BJ (cell line): ENCODE measurements at places on chromosomes 1 and 21.

- no peak for DNase-seq
Observed at GRCh38 chr21:20445971-20446370, 552.2 kb upstream of the NCAM2 start.

GRCh38 chr1:55214934-55215193 is 300 bp downstream of the USP24 start:
- DNase-seq, result no peak

- peak; percentile 94 for DNase-seq
Observed at GRCh38 chr1:58584082-58584895, 7.2 kb upstream of the TACSTD2 start.

DNA sequence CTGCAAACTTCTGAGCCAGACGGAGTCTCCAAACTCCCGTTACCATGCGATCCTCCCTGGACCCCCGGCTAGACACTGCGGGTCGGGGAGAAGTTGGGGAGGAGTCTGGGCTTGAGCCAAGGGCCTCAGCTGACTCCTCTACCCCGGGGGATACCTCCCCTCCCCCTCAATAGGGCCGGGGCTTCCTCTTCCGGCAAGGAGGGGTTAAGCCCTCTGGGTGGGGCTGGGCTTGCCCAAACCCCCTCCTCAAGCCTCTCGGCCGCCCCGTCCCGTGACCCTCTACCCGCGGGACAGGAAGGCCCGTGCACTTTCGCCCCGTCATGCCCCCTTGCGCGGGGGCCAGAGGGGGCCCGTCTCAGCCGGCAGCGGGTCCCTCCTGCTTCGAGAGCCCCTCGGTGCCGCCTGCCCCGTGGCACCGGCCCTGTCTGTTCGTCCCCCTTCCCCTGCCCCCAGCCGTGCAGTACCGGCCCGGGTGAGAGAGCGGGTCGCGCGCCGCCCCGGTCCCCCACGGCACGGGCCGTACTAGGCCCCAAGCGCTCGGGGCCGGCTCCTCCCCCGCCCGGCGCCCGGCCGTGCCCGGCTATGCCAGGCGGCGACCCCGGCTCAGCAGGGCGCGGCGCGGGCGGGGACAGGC is 652 bp downstream of the ARL8A start:
- DNase-seq, result no peak
